ENCODE measurements at places on chromosomes 3 and 15.

GRCh38 chr15:26382444-26383072, 390.3 kb downstream of the GABRB3 start:
- DNase-seq, result no peak

GRCh38 chr3:71067977-71068654, 515.4 kb downstream of the FOXP1 start:
- DNase-seq, result no peak

- no peak for DNase-seq
Observed at GRCh38 chr3:66411474-66411873, 89.3 kb downstream of the LRIG1 start.

DNA sequence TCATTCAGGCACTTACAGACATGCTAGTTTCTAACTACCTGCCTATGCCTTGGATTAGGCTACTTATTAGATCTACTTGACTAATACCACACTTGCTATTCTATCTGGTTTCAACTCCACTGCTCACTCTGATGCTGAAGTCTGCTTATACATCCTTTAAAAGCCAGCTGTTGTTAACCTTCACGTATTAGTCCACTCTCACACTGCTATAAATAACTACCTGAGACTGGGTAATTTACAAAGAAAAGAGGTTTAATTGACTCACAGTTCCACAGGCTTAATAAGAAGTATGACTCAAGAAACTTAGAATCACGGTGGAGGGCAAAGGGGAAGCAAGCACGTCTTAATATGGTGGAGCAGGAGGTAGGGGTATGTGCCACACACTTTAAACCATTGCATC, 47.7 kb upstream of the ANKRD28 start:
- no peak for DNase-seq

- no peak for DNase-seq
Observed at GRCh38 chr15:60912984-60913697, 316.0 kb downstream of the RORA start.

DNA sequence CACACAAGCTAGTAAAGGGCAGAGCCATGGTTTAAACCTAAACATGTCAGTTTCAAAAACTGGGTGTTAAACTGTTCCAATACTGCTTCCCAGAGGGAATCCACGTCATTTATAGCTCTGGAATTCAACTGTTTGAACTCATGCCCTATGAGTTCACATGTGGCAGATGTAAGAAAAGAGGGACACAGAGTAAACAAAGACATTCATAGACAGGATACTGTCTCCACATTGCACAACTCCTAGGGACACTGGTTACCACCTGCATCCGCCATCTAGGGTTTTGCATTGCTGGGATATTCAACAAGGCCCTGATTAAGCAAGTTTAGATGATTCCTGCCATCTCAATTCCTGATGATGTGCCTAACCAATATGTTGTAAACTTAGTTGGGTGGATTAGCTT, 134.1 kb upstream of the COL8A1 start:
- DNase-seq, result no peak

DNA sequence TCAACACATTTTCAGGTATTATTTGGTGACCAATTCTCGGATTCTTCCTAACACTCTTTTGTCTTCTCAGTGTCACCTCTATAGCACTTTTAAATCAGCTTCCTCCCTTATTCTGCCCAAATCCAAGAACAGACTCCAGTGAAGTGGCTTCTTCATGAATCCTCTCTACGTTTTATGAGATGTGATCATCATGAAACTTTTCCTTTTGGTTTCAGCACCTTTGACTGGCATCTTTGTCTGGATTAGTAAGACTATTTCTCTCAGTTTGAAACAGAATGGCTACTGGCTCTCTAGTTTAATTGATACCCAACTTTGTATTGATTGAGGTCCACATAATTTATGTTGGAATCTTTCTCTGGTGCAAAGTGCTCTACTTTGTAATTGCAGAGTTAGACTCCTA, 45.6 kb downstream of the CMC1 start:
- DNase-seq, result no peak

DNA sequence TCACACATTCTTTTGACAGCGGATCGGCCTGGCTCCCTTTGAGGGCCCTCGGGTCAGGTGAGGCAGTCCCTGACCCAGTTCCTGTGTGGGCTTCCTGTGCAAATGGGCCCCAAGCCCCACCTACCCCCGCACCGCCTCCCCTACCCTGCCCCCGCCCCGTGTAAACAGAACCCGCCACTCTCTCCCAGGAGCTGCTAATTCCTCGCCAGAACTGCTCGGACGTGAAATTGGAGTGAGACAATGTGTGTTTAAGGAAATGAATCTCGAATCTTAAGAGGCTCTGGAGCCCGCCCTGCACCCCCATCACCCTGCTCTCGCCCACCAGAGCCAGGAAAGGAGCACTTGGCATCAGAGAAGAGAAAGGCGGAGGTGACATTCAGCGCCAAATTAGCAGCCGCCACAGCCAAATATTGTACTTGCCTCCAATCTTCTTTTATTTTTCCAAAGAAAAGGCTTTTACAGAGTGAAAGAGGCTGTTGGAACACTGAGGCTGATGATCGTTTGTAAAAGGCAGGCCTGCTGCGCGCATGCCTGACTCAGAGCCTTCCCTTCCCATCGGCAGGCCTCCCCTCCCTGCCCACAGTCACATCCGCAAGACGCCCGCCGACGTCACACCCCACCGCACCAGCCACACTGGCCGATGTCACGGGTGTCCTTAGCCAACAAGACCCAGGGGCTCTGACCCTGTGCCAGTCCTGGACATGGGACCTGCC, 53.1 kb downstream of the CACNA2D2 start:
- DNase-seq, result peak; percentile 24

- DNase-seq, result no peak
Observed at GRCh38 chr15:78340231-78341056, at the start of gene CRABP1. CRABP1 (plus strand) TSS chr15:78340353; CDS start chr15:78340429, 76 bp downstream.

GRCh38 chr3:167057581-167057980, 322.5 kb downstream of the ZBBX start:
- DNase-seq, result no peak

DNA sequence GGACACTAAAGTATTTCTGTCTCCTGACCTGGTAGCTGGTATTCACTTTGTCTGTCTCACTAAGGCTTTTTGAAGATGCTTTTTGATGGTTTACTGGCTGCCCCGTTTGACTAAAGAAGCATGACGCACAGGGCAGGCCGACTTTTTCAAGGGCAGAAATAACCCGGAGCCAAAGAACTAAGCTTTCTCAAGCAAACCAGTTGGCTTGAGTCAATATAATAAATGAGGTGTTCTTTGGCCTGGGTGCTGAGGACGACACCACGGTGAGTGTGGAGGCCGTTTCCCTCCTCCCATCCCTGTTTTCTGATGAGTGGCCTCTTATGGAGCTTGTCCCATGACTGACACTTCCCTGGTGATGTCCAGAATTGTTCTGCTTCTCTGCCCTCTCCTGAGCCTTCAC, 220.9 kb downstream of the ITPR1 start:
- no peak for DNase-seq

- no peak for DNase-seq
Observed at GRCh38 chr15:92711457-92711831, 55.9 kb upstream of the FAM174B start.

- DNase-seq, result no peak
Observed at GRCh38 chr3:192802957-192803899, 75.9 kb upstream of the FGF12 start.

DNA sequence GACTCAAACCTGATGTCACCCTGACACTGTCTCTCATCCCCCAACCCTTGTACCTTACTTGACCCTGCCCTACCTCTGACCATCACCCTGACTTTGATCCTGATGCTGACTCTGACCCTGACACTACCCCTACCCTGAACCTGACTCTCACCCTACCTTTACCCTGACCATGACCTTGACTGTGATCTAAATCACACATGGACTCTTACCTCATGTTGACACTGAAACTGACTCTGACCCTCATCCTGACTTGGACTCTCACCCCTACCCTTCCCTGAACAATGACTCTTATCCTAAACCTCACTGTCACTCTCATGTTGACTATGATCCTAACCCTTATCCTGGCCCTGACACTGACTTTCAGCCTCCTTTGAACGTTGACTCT, 21.7 kb upstream of the SLC25A26 start:
- DNase-seq, result no peak

DNA sequence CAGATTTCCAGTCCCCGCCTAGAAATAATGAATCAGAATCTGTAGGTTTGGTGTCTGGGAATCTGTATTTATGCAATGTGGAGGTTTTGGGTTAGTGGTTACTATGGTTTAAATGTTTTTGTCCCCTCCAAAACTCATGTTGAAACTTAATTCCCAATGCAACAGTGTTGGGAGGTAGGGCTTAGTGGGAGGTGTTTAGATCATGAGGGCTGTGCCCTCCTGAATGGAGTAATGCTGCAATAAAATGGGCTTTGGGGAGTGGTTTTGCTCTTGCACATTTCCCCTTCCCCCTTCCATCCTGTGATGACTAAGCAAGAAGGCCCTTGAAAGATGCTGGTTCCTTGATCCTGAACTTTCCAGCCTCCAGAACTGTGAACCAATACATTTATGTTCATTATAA, 9.2 kb upstream of the RFC4 start:
- no peak for DNase-seq

DNA sequence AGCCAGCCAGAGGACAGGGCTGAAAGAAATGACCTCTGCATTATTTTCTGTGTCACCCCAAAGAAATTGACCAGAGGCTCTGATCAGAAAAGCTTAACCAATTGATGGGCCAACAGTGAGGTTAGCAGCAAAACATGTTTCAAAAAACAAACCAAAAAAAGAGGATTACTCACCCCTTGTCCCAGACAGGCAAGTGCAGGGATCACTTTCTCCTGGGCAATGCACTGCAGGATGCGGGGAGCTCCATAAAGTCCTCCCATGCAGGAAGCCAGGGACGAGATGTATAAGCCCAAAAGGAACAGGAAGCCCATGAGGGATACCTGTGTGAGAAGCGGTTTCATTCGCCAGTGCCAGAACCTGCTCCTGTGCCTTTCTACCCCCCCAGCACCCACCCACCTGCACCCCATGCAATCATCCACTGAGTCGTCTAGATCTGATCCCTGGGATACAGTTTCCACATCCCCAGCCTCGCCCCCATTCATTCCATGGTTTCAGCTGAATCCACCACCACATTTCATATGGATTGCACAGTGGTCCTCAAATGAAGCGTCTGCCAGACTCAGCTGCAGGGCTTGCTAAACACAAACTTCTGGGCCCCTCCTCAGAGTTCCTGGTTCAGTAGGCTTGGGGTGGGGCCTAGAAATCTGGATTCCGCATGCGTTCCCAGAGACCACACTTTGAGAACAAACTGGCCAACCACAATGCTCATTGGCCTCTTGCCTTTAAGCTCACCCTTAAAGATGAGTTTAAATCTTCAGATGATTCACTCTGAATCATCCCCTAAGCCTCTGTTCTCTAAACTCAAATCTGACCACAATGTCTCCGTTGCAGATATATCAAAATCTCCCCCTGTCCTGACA, 54.4 kb upstream of the HEG1 start:
- no peak for DNase-seq

GRCh38 chr3:36302158-36302509, 78.2 kb upstream of the STAC start:
- DNase-seq, result no peak

DNA sequence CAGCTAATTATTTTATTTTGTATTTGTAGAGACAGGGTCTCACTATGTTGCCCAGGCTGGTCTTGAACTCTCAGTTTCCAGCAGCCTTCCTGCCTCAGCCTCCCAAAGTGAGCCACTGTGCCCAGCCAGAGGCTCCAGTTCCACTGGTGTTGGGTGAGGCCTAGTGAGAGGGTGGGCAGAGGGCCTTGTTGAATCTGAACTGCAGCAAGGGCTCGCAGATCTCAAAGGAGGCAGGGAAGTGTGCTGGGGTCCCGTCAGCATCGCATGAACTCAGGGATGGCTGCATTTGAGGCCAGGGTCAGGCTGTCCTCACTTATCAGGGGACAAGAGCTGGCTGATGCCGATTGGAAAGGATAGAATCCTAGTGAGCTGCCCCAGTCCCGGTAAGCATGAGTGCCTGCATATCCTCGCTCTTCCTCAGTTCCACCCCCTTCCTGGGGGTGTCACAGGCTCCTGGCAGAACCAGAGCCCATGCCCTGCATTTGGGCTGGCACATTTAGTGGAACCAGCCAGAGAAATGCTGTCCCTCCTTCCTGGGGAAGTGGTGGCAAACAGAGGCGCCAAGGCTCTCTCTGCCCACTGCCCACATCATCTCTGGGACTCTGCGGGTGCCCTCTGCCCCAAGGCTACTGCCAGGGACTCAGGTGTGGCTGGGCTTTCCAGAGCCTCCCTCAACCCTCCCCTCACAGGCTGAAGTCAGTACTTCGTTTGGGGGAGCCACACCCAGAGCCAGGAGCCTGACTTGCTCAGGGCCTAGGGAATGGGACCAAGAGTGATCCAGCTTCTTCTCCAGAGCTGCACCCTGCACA, 24.1 kb downstream of the ALS2CL start:
- DNase-seq, result no peak

DNA sequence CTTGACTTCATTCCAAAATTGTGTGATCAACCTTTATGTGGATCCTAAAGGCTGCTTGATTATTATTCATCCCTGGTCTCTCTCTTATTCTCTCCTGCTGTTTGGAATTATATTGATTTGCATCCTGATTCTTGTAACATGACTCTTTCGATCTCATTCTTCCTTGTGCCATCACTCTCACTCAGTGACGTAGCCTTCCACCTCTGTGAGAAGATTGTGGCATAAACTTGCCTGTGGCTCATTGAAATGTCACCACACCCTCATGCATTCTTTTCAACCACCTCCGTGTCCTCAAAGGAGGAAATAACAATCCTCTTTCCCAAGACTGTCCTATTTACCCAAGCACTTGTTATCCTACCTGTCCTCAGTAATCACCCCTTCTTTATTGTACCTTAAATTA, 41.3 kb upstream of the GCNT3 start:
- no peak for DNase-seq

DNA sequence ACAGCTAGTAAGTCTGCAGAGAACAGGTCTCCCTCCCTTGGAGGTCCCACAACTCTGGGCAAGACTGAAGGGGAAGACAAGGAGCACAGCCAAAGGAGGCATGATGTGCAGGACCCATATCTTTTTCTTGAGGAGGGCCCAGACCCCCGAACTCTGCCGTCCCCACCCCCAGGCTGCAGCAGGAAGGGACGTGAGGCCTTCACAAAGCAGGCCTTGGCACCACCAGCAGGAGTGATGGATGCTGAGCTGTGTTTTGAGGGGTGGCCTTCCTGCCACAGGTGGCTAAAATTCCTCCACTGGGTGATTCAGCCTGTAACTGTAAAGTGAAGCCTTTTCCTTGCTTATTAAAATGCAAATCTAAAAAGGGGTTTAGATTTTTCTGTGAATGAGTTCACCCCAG, 8.6 kb downstream of the PLA2G4D start:
- DNase-seq, result no peak

GRCh38 chr3:101204246-101204645, 116.1 kb downstream of the IMPG2 start:
- DNase-seq, result no peak

DNA sequence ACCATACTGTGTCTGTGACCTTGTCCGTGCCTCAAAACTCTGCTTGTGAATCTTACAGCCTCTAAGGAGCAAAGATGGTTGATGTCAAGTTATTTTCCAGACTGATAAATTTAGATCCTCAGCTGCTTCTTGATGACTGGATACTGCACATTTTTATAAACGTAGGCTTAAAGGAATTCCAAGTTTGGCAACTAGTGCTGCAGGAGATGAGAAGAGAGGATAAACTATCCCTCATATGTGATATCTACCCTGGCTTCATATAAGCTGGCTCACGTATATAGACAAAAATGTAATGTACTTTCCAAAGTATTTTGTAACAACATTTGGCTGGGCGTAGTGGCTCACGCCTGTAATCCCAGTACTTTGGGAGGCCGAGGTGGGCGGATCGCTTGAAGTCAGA, 89.6 kb downstream of the GMPS start:
- DNase-seq, result no peak

- DNase-seq, result no peak
Observed at GRCh38 chr15:45347033-45347432, 31.3 kb downstream of the GATM start.
